CD4-positive, alpha-beta T cell treated with Interleukin-4 for 1 hour (primary cell): ENCODE measurements at places on chromosomes 12 and 14.

GRCh38 chr14:89171168-89171567, 245.9 kb downstream of the FOXN3 start:
- DNase-seq = no peak

DNA sequence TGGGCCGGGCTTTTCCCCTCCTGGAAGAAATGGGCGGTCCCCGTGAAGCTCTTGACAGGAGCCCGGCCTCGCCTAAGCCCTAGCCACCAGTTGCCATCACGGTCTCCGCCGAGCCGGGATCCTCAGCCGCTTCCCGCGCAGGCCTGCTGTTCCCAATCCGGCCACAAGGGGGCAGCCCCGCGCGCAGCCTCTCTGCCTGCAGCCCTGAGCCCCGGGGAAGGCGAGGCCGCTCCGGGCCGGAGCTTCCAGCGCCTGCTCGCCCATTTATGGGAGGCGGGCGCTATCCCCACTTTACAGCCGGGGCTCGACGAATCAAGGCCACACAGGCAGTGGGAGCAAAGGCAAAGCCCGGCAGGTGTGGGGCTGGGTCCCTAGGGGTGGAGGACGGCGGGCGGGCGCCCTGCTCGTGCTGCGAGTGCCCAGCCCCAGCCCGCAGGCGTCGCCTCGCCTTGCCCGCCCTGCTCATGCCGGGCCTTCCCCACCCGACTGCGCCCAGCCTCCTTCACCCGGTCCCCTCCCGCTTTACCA, 61.5 kb downstream of the LGMN start:
- peak; percentile 71 for DNase-seq

DNA sequence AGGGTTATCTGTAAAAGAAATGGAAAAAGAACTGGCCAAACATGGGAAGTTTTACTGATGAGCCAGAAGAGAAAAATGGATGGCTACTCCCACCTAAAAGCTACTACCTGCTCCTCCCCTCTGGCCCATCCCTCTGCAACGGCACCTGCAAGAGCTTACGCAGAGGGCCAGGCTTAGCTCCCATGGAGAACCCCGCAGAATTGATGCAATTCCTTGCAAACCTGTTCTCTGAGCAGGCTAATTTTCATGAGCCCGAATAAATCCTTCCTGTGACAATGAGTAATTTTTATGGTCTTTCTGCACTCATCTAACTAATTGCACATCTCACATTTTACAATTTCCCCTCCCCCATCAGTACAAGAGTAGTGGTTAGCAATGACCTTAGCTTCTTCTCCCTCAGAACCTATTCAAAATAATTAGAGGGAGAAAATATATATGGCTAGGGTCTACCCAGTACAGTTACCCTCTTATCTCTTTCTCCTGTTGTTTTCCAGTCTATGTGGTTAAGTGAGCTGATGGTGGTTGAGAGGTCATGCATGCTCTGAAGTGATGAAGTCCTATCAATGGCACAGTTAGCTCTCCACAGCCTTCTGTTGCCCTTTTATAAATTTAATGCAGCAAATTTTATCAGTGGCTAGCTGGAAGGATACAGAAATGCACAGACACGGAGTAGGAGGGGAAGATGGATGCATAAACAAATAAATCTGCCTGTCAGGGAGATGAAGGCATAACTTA, 67.7 kb upstream of the NTF3 start:
- no peak for DNase-seq

DNA sequence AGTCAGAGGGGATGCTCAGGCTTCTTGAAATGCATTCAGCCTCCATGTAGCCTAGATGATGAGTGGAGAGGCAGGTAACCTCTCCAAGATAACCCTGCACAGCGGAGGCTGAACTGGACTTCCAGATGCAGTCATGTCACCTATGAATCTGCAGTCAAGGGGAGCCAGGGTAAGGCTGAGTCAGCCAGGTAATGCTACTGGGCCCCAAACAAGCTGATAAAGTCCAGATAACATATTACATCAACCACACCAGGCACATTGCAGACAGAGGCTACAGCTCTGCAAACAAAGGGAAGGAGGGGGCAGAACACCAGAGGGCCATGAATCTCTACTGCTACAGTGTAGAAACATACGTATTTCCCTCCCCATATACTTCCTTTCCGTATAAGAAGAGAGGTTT, 14.0 kb downstream of the RNASE9 start:
- DNase-seq = no peak

DNA sequence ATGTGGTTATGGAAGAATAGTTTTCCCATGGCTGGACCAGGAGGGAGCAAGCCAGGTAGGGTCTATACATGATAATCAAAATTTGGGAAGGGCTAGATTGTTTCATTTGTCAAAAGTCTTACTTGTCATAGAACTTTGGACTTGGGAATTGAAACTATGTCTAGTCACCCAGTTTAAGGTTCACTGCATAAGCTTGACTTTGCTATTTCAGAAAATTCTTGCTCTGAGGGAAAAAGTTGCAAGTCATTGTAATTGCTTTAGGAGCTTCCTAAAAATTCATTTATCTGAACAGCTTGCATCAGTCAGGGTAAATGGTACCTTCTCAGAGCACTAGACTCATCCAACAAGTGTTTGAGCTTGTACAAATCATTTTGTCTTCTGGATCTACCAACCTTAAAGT, 1194.7 kb downstream of the GALC start:
- DNase-seq = no peak

DNA sequence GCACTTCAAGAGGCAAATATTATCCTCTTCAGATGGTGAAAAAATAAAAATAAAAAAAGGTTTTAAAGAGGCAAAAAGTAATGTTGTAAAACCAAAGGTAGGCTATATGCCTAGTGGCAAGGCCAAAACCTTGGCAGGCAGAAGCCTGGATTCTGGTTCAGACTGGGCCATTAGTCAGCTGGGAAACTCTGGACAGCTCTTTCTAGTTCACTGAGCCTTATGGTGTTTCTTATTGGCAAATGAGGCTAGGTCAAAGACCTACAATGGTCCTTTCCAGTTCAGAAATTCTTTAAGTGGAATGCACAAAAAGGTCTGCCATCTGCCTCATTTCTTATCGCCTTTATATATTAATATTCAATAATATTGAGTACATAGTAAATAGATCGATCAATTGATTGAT, 44.6 kb downstream of the PTPRB start:
- no peak for DNase-seq

GRCh38 chr12:119051474-119051873, 70.1 kb downstream of the SRRM4 start:
- no peak for DNase-seq

DNA sequence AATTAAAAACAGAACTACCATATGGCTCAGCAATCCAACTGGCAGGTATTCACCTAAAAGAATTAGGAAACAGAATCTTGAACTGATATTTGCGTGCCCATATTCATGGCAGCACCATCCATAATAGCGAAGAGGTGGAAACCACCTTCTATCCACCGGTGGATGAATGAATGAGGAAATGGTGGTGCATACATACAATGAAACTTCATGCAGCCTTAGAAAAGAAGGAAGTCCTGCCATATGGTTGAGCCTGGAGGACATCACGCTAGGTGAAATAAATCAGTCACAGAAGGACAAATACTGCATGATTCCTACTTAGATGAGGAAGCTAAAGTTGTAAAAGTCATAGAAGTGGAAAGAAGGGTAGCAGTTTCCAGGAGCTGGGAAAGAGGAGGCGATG, 6.6 kb downstream of the TCL1A start:
- no peak for DNase-seq

DNA sequence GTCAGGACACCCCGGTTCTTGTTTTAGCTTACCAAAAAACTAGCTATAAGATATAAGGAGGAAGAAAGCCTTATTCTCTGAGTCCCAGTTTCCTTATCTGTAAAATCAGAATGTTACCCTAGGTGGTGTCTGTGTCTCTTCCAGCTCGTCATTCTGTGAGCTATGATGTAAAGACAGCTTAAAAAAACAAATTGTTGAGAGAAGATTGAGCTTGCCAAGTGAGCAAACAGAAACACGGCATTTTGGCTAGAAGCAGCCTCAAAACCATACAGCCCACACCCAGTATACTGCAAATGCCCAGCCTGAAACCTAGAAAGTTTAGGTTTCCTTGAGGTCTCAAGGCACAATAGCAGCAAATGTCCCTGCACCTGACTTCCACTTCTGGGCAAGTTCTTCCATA, 151.4 kb downstream of the SSPN start:
- DNase-seq = no peak

- DNase-seq = no peak
Observed at GRCh38 chr12:5264006-5264405, 167.9 kb upstream of the NTF3 start.

DNA sequence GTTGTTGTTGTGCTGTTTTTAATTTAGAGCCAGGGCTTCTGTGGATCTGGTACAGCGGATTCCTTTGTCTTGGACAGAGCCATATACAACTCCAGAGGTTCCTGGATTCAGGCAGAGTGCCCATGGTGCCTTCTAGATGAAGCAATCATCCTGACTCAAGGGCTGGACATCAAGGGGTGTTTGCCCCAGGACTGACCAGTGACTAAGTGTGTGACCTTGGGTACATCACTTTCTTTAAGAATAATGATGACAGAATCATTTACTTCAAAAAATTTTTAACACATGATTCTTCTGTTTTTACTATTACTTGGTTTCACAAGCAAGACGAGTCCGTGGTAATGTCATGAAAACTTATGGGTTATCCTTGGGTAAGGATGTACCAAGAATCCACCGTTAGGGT, 397.3 kb downstream of the ZFP36L1 start:
- no peak for DNase-seq

DNA sequence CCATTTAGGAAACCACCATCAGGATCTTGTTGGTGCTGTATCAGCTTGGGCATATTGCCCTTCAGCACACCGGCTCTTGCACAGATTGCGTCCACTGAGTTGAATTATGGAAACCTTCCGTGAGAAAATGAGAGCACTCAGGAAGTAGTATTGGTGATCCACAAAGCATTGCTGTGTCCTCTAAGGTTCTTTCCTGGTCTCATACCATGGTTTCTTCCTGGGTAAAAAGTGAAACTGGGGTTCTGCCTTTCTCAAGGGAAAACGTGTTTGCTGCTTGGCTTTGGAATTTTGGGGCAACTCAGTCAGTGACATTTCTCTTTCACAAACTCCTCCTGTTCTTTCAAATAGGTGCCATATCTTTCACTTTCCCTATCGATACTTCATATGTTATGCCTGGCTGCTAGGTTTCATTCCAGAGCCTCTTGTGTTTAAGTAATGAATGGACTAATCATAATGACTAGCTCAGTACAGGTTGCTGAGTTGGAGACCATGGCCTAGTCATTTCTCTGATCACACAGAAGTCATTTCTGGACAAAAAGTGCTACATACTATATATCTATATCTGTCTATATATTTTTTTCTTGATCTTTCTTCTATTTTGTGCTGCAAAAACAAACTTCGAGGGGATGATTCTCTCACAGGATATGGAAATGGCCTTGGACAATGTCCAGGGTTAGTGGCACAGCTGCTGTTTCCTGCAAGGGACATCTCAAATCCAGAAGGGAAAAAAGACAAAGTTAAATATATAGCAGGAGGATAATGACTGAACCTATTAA, 423.4 kb downstream of the ZFP36L1 start:
- DNase-seq = no peak

DNA sequence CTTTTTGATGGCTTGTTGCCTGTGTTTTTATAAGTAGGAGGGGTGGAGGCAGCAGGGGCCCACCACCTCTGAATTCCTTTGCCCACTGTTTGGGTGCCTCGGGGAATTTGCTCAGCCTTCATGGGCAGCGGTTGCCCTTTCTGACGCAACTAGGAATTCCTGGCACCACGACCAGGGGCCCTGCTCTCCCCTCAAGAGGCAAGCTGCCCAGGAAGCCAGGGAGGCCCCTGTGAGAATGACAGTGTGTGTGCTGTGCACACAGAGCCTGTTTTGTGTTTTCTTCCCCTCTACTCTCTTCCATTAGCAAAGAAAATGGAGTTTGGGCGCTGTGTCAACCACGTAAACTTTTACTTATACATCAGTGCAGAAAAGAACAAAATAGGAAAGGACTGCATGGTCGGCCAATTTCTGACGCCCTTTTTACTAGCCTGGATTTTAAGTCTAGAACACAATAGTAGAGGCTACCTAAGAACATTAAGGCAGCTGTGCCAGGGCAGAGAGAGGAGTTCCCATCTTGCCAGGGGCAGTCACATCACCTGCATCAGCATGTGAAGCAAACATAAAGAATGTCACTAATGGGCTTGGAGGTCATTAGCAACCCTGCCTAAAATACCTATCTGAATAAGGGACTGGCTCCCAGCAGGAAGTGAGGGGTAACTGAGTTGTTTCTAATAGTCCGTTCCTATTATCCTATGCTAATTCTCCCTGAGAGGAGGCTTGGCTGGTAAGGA, 17.9 kb upstream of the PTGR2 start:
- no peak for DNase-seq

- no peak for DNase-seq
Observed at GRCh38 chr14:103613517-103613916, 15.5 kb upstream of the KLC1 start.

- no peak for DNase-seq
Observed at GRCh38 chr14:55318694-55319093, 47.5 kb downstream of the FBXO34 start.

DNA sequence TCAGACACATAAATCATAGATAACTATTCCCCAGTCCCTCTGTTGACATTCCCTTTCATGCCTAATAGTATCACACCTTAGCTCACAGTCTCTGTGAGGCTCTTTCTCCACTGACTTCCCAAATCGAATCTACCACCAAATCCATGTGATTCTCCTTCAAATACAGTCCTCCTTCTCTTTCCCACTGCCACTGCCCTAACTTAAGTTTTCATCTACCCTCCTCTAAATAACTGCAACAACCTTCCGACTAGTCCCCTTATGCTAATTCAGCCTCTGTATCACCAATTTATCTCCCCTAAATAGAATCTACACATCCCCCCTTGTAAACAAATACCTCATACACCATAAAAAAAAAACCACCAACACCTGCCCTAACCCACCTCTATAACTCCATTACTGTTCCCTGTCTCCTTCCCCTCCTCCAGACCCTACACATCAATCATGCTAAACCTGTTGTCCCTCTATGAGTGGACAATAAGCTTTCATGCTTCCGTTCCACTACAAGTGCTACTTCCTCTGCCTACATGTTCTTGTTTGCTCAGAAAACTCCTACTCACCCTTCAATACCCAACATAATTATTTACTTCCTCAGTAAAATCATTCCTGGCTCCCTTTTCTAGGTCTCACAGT, 39.0 kb downstream of the SLC25A21 start:
- no peak for DNase-seq

GRCh38 chr14:50117456-50117855, 1.1 kb upstream of the VCPKMT start:
- DNase-seq = no peak

GRCh38 chr12:48988030-48988649, 10.0 kb downstream of the WNT1 start:
- peak; percentile 66 for DNase-seq

- DNase-seq = no peak
Observed at GRCh38 chr12:54879150-54879549, 24.8 kb downstream of the MUCL1 start.
